ENCODE measurements at places on chromosomes 5 and 9.

GRCh38 chr5:31934156-31934555, 240.0 kb downstream of the GOLPH3 start:
- DNase-seq: no peak

GRCh38 chr5:173973616-173973969, 15.4 kb upstream of the C5orf47 start:
- no peak for DNase-seq

DNA sequence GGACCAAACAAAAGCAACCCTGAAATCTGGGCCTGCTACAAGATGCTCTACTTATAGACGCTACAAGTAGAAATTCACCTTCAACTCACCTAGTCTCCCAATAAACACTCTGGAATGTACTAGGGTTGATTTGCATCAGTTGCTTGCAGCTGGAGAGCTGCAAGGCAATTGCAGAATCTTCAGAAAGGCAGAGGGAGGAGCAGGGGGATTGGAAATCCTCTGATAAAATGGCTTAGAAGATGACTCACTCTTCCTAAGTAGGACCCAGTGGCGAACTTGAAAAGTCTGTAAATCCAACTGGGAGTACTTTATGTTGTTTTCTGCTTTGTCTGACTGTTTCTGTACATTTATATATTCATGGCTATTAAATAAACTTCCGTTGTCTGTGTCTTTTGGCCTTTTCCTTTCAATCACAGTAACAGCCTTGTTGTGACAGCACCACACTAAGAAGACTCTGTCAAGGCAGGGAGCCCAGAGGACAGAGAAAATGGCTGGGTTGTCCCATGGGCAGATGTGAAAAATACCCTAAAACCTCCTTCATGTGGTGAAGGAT, 14.7 kb upstream of the MLLT3 start:
- no peak for DNase-seq

DNA sequence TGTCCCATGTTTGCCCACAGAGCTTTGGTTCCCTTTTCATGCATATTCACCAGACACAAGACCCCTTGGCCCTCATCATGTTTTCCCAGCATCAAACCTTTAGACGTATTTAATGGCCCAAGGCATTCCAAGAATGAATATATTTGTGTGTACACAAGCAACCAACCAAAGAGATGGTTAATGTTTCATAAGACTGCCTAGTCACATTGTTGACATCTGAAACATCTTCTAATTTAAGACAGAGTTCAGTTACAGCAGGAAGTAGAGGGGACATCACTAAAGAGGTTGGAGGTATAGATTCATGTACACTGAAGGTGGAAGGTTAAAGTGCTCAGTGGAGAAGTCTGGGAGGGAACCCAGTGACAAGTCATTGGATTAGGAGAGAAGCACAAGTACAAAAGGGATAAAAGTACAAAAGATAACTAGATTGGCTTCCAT, 49.1 kb downstream of the SUSD1 start:
- DNase-seq: no peak

DNA sequence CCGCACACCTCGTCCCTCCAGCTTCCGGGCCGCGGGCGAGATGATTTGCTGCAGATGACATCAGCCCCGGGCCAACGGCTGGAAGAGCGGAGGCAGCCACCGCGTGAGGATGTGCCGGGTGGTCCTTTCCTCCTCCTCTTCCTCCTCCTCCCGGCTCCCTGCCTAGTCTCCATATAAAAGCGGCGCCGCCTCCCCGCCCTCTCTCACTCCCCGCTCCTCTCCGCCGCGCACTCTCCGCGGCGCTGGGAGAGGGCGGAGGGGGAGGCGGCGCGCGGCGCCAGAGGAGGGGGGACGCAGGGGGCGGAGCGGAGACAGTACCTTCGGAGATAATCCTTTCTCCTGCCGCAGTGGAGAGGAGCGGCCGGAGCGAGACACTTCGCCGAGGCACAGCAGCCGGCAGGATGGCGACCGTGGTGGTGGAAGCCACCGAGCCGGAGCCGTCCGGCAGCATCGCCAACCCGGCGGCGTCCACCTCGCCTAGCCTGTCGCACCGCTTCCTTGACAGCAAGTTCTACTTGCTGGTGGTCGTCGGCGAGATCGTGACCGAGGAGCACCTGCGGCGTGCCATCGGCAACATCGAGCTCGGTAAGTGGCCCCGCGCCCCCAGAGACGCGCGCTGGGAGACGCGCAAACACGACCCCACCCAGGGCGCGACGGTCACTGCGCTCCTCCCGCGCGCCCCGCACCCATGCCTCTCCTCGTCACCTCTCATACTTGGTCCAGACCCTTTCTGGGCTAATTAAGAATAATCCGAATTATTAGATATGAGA, at the start of gene MAP1B:
TSS of gene MAP1B (plus strand) at position 345 of the 770 bp plus-strand sequence. CDS start at position 402, 57 bp downstream.
- DNase-seq: no peak

DNA sequence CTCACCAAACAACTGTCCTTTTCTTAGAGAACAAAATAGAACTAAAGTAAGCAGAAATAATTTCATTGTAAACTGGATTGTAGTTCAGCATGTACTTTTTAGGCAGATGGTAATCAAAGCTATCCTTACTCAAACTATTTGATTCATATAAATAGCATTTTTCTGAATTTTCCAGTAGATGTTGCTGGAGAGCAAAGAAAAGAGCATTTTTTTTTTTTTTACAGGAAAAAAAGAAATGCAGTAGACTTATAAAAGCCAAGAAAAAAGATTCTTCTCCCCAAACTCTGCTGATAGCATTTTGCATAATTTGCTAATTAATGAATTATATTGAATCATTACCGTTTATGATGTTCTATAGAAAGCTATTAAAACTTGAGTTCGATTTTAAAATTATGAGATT, 715.3 kb upstream of the WWC1 start:
- no peak for DNase-seq

GRCh38 chr5:4995014-4995413, 145.1 kb upstream of the ADAMTS16 start:
- DNase-seq: no peak

DNA sequence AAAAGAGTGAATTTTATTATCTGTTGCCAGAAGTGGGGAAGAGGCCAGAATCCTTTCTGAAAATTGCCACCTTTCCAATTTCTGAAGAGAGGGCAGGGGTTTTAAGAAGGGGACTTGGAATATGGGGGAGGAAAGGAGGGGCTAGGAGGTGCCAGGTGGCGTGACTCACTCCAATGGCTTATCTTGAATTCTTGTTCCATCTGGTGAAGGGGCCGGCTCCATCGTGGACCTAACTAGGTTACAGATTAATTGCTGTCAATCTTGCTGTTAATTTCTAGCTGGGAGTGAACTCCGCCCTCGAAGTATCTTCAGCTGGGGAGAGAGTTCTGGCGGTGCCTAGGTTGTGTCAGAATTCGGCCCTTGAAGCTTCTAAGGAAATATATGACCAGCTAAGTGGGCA, 138.7 kb downstream of the YTHDC2 start:
- DNase-seq: no peak
